ENCODE measurements at places on chromosomes 3 and 15. TPM values are rescaled to one million over a fixed set of nuclear protein-coding genes. Genes with fewer than 3 reads are reported as not detected.

The RAD51 gene
- total RNA-seq, result 64.7 TPM

The SMC4 gene
- total RNA-seq, result 290 TPM

The TCAIM gene
- total RNA-seq, result 16.8 TPM

The CCDC39 gene
- not detected for total RNA-seq

The NEK10 gene
- total RNA-seq, result 1.5 TPM
